ENCODE measurements at places on chromosomes 5 and 9.
A peak's percentile ranks its signal among the peaks of the same experiment; 100 is the strongest.

DNA sequence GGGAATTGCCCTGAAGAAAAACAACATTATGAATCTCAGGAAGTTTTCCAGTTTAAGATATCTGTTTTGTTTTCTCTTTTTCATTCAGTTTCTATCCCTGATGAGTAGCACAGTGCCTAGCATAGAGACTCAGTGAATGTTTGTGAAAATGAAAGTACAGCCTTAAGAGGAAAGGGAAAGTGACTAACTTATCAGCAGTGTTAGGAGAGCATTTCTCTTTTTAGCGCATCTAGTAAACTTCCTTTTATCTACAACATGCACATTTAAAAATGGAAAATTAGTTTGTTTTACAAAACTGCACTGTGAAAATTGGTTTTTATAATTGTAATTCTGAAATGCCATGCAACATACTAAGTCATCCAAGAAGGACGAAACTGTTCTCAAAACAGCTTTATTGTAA lies 110.8 kb downstream of the SMARCA2 start:
- H3K27me3 ChIP-seq, result peaks cover 6% of the 10 kb centered on the region
- peaks cover 27% of the 10 kb centered on the region for H3K36me3 ChIP-seq
- no peak overlapping the region for H3K27ac ChIP-seq
- H3K4me3 ChIP-seq, result no peak overlapping the region
- H3K4me1 ChIP-seq, result peaks cover 67% of the 10 kb centered on the region

GRCh38 chr9:86749161-86749893 lies 198.0 kb downstream of the GAS1 start:
- H3K4me3 ChIP-seq, result no peak overlapping the region
- H3K36me3 ChIP-seq, result no peaks in the 10 kb centered on the region
- H3K27me3 ChIP-seq, result no peaks in the 10 kb centered on the region
- DNase-seq, result no peak

DNA sequence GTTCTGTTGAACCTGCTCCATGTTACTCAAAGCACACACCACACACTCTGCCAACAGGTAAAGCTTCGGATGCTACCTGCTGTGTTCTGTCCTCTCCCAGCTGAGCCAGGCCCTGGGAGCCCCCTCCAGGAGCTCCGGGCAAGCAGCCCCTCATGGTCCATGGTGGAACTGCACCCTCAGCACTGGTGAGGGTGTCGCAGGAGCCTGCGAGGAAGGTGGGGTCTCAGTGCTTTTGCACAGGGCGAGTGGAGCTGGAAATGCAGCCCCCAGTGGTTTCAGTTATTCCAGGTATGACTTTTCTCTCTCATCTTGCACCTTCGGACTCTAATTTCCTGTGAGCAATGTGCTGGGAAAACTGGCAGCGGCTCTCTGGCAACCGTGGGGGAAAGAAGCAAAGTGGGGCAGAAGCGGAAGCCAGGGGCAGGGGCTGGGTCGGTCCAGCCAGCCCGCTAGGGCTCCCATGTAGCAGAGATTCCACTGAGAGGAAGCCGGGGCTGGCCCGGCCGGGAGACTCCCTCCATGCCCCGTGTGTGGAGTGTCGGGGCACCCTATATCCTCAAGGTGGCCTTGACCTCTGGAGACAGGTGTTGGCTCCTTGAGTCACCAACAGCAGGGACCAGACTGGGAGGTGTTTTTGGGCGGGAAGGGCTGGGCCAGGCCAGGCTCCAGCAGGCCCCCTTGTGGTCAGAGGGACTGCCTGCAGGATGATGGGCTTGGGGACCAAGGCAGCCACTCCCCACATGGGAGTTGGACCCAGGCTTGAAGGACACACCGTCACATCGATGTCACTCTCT lies 75.6 kb upstream of the PRSS3 start:
- H3K4me1 ChIP-seq, result peaks cover 6% of the 10 kb centered on the region

DNA sequence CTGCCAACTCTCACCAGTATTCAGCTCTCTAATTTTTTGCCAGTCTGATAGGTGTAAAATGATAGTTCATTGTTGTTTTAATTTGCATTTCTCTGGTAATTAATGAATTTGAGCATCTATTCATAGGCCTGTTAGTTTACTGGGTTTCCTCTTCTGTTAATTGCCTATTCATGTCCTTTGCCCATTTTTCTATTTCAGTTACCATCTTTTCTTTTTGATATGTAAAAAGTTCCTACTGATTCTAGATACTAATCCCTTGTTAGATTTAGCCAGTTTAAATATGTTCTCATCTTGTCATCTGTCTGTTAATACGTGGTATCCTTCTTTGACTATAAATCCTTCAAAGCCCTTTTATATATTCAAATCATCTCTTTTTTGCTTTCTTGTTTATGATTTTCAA lies 247.8 kb downstream of the ARHGAP26 start:
- DNase-seq, result no peak

DNA sequence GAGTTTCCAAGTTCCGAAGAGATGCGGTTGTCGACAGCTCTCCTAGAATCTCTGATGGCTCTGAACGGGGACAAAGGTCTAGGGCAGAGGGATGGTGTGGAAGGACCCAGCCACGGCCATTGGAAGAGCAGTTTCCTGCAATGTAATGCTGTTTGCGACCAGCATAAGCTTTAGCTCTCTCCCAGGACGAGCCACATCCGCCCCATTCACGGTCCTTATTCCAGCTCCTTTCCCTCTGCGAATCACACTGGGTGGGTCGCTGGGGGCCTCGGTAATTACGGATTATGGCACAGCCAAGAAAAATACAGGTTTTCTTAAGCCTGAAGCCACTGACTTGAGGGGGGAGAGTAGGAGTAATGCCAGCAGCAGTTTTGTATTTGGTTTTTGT lies 22.7 kb downstream of the ANXA2R start:
- peaks cover 38% of the 10 kb centered on the region for H3K4me1 ChIP-seq
- H3K36me3 ChIP-seq, result no peaks in the 10 kb centered on the region
- no peak overlapping the region for H3K27ac ChIP-seq
- no peak for DNase-seq
- H3K4me3 ChIP-seq, result peak overlapping the region; percentile 92

DNA sequence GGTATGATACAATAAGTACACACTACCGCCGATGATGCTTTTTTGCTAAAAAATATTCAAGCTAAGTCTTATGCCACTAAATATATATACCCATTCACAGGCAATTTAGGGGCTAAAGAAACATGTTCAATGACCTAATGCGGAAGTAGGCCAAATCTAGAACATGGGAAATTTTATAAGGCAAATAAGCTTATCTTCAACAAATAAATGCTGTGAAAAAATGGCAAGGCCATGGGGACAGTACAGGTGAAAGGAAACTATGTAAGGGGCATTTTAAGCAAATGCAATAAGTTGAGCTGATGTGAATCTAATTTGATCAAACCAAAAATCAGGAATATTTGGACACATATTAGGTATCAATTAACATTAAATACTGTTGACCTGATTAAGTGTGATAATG lies 339.5 kb upstream of the EDIL3 start:
- no peak for DNase-seq
- no peak overlapping the region for H3K4me3 ChIP-seq
- no peaks in the 10 kb centered on the region for H3K36me3 ChIP-seq
- no peaks in the 10 kb centered on the region for H3K27me3 ChIP-seq
- no peaks in the 10 kb centered on the region for H3K4me1 ChIP-seq
- no peak overlapping the region for H3K27ac ChIP-seq

GRCh38 chr5:620152-620551 lies 8.0 kb downstream of the CEP72 start:
- H3K4me1 ChIP-seq, result peaks cover 9% of the 10 kb centered on the region
- peaks cover 5% of the 10 kb centered on the region for H3K27me3 ChIP-seq
- no peak overlapping the region for H3K4me3 ChIP-seq
- no peak overlapping the region for H3K27ac ChIP-seq
- peaks cover 39% of the 10 kb centered on the region for H3K36me3 ChIP-seq

- no peaks in the 10 kb centered on the region for H3K36me3 ChIP-seq
- DNase-seq, result no peak
- no peak overlapping the region for H3K4me3 ChIP-seq
- no peaks in the 10 kb centered on the region for H3K27me3 ChIP-seq
- H3K27ac ChIP-seq, result no peak overlapping the region
Measured at GRCh38 chr5:82168294-82168693, 109.9 kb downstream of the RPS23 start.

DNA sequence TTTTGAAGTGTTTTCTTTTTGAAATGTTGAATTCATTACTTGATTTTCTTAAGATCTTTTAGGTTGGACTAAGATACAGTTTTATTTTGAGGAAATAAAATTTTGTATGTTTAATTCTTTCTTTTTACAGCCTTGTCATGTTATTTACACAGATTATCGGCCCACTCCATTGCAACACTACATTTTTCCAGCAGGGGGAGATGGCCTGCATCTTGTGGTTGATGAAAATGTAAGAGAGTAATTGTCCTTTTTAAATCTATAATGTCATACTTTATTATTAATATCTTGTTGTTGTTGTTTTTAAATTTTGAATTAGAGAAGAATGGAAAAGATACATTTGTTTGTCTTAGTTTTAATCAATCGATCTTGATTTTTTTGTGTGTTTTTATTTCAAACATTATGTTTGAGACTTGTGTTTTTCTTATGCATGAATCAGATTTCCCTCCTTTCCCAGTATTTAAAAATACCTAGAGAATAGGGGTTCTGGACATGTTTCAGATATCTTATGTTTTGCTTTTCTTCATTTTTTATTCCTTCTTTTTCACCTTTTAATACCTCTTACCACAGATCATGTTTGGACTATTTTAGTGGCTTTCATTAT lies 36.7 kb downstream of the MTREX start:
- peaks cover 72% of the 10 kb centered on the region for H3K36me3 ChIP-seq
- peak; percentile 56 for DNase-seq
- H3K27me3 ChIP-seq, result peaks cover 3% of the 10 kb centered on the region
- H3K27ac ChIP-seq, result no peak overlapping the region
- no peak overlapping the region for H3K4me3 ChIP-seq

Measured in nephron progenitor cell (in vitro differentiated cells).